Activated T-helper 9 cell treated with anti-CD3 and anti-CD28 coated beads, Interleukin-2, amount 50 U/mL, for 16 hours (primary cell): ENCODE measurements at places on chromosomes 13 and 19.

- DNase-seq, result no peak
These were observed 30.5 kb upstream of the FAM124A start for GRCh38 chr13:51191743-51192142.

DNA sequence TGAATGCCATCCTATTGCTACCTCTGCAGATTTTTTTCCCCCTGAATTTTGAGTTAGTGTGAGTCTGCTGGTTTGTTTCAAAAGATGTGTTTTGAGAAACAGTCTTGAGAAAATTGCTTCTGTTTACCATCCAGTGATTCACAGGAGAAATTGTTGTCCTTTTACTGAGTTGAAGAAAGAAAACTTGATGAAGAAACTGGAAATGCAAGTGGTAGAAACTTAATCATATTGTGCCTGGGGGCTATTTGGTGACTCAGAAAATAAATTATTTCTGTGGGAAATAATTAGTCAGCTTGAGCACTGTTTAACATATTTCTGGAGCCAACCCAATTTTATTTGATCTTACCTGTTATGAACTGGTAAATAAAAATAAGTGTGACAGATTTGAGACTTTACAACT is 35.4 kb downstream of the PAN3 start:
- DNase-seq, result no peak

- DNase-seq, result no peak
These were observed 3.5 kb downstream of the KLF2 start for GRCh38 chr19:16327911-16328823.

- no peak for DNase-seq
These were observed 379.2 kb upstream of the MIR17HG start for GRCh38 chr13:90968166-90968904.

GRCh38 chr13:54144828-54145227 is 1116.2 kb downstream of the OLFM4 start:
- DNase-seq, result no peak
